ENCODE measurements at places on chromosomes 3 and 15. TPM values are rescaled to one million over a fixed set of nuclear protein-coding genes. Genes with fewer than 3 reads are reported as not detected.

DNA sequence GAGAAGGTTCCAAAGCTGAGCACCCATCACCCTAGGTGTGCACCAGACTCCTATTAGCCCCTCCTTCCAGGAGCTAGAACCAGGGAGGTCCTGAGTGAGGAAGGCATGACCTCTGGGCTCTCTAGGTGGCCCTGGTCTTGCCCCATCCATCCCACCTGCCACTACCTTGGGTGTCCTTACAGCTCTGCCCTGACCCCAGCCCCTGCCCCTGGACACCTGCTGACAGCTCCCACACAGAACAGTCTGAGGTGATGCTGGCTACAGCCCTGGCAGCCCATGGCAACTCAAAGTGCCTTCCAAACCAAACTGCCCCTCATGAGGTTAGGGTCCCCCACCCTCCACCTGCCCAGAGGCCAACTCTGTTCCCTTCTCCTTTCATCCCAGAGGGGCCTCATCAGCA, 37.2 kb downstream of the GOLGA6A start:
- peaks cover 44% of the 10 kb centered on the region for H3K4me1 ChIP-seq
- no peak for DNase-seq
- H3K4me3 ChIP-seq: no peak overlapping the region
- peaks cover 48% of the 10 kb centered on the region for H3K36me3 ChIP-seq
- no peak overlapping the region for H3K27ac ChIP-seq

- H3K27ac ChIP-seq: no peak overlapping the region
- no peaks in the 10 kb centered on the region for H3K27me3 ChIP-seq
- H3K36me3 ChIP-seq: no peaks in the 10 kb centered on the region
- no peak overlapping the region for H3K4me3 ChIP-seq
Observed at GRCh38 chr3:147669077-147669476, 259.9 kb downstream of the ZIC1 start.

GRCh38 chr3:70703305-70704102, 391.1 kb upstream of the MDFIC2 start:
- no peaks in the 10 kb centered on the region for H3K4me1 ChIP-seq
- H3K4me3 ChIP-seq: no peak overlapping the region
- no peaks in the 10 kb centered on the region for H3K36me3 ChIP-seq
- DNase-seq: no peak
- no peaks in the 10 kb centered on the region for H3K27me3 ChIP-seq

GRCh38 chr15:40949756-40950207, 3.5 kb upstream of the CHAC1 start:
- no peak overlapping the region for H3K4me3 ChIP-seq
- H3K36me3 ChIP-seq: no peaks in the 10 kb centered on the region
- H3K27me3 ChIP-seq: no peaks in the 10 kb centered on the region
- no peak for DNase-seq
- H3K27ac ChIP-seq: no peak overlapping the region
- peaks cover 21% of the 10 kb centered on the region for H3K4me1 ChIP-seq

GRCh38 chr3:47261301-47261700, 21.3 kb downstream of the KIF9 start:
- H3K27me3 ChIP-seq: no peaks in the 10 kb centered on the region
- H3K36me3 ChIP-seq: no peaks in the 10 kb centered on the region
- no peak for DNase-seq
- no peak overlapping the region for H3K4me3 ChIP-seq
- no peaks in the 10 kb centered on the region for H3K4me1 ChIP-seq

ZNF148 gene
- 30.6 TPM for total RNA-seq

- H3K4me1 ChIP-seq: no peaks in the 10 kb centered on the region
- H3K4me3 ChIP-seq: no peak overlapping the region
- peaks cover 44% of the 10 kb centered on the region for H3K27me3 ChIP-seq
- no peaks in the 10 kb centered on the region for H3K36me3 ChIP-seq
Observed at GRCh38 chr15:69991551-69991980, 106.2 kb downstream of the TLE3 start.

DNA sequence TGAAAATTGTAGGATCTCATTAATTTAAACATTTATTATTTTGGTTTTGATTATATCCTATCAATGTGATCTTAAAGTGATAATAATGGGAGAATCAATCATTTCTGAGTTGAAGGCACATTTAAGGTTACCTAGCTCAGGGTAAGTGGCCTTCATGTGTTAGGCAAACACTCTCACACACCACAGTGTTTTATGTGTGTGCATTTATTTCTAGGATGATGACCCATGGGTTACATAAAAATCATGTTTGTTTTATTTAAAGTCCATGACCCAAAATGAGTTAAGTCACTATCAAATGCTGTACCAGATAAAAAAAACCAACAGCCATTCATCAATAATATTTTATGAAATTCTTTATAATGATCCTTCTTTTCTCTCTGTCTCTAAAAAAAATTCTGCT, 520.8 kb downstream of the GRM7 start:
- no peaks in the 10 kb centered on the region for H3K27me3 ChIP-seq
- no peak overlapping the region for H3K4me3 ChIP-seq
- no peaks in the 10 kb centered on the region for H3K4me1 ChIP-seq
- no peak for DNase-seq
- no peaks in the 10 kb centered on the region for H3K36me3 ChIP-seq
- H3K27ac ChIP-seq: peak overlapping the region; percentile 59

GRCh38 chr3:14949126-14949525, 1.7 kb downstream of the NR2C2 start:
- H3K4me3 ChIP-seq: peak overlapping the region; percentile 87
- H3K27ac ChIP-seq: peak overlapping the region; percentile 100
- H3K36me3 ChIP-seq: peaks cover 9% of the 10 kb centered on the region
- H3K27me3 ChIP-seq: no peaks in the 10 kb centered on the region
- peaks cover 71% of the 10 kb centered on the region for H3K4me1 ChIP-seq

GP9 gene
- not detected for total RNA-seq

DNA sequence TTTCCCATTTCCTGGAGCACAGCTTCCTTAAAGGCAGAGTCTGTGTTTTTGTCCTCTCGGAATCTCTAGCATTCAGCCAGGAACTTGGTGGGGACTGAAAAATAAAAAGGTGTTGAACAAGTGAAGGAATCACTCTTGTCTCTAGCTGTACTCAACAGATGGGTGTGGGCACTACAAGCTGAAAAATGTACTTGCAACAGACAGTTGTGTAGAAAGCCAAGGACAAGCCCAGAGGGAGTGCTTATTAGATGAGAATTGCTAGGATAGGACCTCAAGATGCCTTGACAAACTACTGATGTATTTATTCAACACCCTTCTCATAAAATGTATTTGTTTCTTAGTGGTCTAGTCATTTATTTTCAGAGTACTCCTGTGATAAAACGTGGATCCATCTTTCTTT, 95.1 kb downstream of the CHCHD6 start:
- no peak overlapping the region for H3K4me3 ChIP-seq
- H3K36me3 ChIP-seq: no peaks in the 10 kb centered on the region
- H3K4me1 ChIP-seq: no peaks in the 10 kb centered on the region
- no peak overlapping the region for H3K27ac ChIP-seq
- no peak for DNase-seq

Data from esophagus muscularis mucosa (tissue), 4 donors.